ENCODE measurements at places on chromosomes 3 and 15.

DNA sequence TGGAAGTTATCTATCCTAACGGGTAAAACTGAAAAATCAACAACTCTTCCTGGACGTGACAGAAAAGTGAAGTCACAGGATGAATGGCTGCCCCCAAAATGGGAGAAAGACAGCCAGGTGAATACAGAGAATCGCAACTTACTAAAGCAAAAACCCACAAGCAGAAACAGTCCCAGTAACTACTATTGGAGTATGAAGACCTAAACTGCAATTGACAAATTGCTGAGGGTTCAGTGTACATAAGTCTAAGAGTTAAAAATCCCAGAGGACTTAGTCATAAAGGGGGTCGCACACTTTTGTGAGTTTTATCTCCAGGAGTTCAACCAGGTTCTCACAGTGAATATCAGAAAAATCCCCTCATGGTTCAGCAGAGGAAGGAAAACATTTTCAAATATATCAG is 56.8 kb upstream of the IMPG2 start:
- H3K27ac ChIP-seq = peak overlapping the region; percentile 84
- H3K27me3 ChIP-seq = no peaks in the 10 kb centered on the region
- H3K4me1 ChIP-seq = peaks cover 11% of the 10 kb centered on the region
- peaks cover 27% of the 10 kb centered on the region for H3K36me3 ChIP-seq
- no peak overlapping the region for H3K4me3 ChIP-seq
- no peak for DNase-seq

DNA sequence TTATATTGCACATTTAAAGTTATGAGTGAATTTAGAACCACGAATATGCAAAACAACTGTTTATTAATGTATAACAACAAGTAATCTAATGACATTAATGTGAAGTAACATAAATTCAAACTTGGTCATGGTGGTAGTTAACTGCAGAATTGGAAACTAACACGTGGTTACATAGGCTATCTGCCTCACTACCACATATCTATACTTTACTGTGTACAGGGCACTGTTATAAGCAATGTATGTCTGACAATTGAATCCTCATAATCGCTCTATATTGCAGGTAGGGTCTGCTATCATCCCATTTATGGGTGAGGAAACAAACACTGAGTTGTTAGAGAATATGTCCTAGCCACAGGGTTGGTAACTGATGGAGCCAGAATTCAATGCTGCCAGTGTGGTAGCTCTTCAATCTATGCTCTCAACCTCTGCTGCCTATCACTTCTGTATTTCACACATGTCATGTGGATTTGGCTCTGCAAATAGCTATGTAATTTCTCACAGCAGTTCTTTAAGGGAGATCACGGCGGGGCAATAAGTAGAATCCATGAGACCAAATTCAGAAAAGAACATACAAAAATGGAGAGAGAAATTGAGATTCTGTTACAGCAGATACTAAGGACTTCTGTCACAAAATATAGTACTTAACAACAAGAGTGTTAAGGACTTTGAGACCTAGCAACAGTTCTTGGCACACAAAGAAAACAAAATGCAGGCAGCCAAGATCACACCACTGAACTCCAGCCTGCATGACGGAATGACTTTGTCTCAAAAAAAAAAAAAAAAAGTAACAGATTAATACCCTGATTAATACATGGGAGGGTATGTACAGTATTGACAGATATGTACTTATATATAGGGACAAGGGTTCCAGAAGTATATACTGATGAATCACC is 100.0 kb upstream of the CSPG5 start:
- no peaks in the 10 kb centered on the region for H3K4me1 ChIP-seq
- H3K36me3 ChIP-seq = peaks cover 51% of the 10 kb centered on the region
- DNase-seq = no peak
- no peak overlapping the region for H3K27ac ChIP-seq
- no peak overlapping the region for H3K4me3 ChIP-seq
- H3K27me3 ChIP-seq = no peaks in the 10 kb centered on the region

GRCh38 chr3:107221856-107222255 is 155.4 kb upstream of the CCDC54 start:
- no peaks in the 10 kb centered on the region for H3K36me3 ChIP-seq
- H3K27me3 ChIP-seq = no peaks in the 10 kb centered on the region
- no peak overlapping the region for H3K4me3 ChIP-seq

DNA sequence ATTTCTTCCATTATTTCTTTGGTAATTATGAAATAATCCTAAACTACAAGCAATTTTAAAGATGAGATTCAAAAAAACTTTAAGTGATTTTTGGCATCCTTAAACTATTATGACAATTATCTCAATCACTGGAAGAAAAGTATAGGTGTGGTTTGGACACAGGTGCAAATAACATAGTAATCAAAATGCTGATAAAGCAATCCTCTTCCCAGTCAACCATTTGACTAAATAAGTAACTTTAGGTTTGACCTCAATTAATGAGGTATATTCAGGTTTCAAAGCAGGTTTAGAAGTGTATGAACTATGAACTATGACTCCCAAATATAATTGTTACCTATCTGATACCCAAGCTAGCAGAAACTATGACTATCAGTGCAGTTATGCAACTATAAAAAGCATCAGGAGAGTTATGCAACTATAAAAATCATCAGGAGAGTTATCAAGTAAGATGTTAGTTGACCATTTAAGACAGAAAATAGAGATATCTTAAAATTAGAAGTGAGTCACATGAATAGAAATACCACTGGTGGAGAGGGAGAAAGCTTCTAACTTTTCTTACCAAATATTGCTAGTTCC is 8.9 kb upstream of the CNTN3 start:
- no peaks in the 10 kb centered on the region for H3K36me3 ChIP-seq
- H3K27ac ChIP-seq = no peak overlapping the region
- DNase-seq = no peak

DNA sequence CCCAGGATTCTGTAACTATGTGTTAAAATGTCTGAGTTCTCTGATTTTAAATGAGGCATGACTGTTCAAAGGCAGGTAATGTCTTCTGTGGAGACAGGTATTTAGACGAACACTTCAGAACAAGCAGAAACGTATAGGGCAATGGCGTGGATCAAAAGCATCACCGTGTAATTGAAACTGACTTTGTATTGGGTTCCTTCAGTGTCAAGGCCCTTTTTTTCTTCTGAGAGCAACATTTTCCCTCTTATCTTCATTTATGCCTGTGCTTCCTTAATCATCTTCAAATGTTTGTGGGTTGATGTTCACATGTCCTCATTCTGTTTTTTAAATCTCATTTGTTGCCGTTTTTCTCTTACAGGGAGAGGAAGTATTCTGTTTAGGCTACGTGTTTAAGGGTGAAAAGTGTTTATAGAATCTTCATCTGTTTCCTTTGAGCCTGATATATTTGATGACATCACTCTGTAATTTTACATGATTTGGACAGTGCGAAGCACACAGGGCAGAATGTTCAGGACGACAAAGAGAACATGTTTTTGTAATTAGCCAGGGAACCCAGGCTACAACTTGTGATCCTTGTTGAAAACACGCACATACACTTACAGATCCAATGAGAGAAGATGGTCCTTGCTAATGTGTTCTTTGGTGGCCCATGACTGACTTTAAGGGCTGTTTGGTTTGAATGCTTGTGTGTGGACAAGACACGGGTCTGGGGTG is 196.0 kb downstream of the LRTM1 start:
- no peaks in the 10 kb centered on the region for H3K4me1 ChIP-seq
- H3K27me3 ChIP-seq = no peaks in the 10 kb centered on the region
- peaks cover 1% of the 10 kb centered on the region for H3K36me3 ChIP-seq
- no peak overlapping the region for H3K4me3 ChIP-seq
- DNase-seq = no peak

DNA sequence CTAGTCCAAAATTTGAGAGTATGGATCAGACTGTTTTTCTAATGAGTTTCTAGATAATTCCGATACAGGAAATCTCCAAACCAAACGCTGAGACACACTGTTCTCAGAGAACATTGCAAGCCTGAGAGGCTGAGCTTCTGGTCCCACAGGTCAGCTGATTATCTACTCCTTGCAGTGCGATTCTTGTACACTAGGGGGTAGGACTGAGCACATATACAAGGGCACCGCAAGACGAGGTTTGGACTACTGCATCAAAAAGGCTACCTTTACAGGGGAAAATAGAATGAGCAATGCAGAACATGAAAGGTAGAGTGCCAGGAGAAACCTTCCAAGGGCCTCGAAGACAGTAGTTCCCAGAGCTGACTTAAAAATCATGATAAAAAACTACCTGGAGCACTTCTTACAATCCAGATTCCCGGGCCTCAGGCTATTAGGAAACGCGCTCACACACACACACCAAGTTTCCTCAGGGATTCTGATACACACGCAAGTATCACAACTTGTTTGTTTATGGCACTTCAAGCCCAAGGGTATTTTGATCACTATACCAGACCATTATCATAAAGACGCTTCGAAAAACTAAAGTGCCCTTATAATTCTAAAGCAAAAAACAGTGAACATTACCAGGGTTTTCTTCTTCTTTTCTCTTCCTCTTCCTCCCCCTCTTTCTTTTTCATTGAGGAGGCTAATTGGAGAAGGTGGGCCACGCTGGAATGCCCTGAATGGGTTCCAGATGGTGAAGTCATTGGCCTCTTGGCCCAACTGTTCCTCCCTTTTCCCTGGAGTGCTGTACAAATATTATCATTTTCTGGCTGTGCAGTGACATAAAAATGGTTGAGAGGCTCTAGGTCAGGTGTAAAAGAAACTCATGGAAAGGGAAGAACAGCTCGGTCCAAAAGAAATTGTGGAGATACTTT is 61.8 kb downstream of the SLC12A8 start:
- H3K27me3 ChIP-seq = no peaks in the 10 kb centered on the region
- H3K4me3 ChIP-seq = no peak overlapping the region
- no peaks in the 10 kb centered on the region for H3K36me3 ChIP-seq

DNA sequence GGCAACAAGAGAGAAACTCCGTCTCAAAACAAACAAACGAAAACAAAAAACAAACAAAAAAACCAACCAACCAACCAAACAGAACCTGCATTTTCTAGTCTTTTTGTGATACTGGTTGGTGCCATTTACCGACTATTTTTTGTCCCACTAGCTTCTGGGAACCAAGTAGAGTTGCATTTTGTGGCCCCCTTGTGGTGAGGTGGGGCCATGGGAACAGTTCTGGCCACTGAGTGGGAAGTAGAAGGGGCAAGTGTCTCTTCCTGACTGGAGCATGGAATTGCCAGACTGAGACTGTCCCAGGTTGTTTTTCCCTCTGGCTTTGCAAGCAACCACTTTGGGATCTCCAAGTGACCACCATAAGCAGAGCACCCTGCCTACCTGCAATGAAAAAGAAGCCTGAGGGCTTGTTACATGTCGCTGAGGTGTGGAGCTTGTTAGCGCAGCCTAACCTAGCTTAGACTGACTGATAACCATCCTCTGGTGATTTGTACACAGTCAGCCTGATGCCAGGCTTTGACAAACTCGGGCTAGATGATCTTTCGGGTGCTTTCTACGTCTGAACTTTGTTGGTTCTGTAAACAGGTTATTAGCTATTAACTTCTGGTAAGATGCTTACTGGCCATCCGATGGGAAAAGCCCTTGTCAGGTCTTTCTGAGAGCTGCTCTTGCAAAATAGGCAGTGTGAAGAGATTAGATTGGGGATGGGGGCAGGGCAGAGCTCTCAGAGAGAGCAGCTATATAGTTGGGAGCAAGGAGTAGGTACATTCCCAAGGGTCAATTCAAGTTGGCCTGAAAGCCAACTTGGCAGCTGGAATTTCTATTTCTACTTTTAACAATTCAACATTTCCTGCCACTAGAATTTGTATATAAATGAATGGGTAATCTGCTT is 172.2 kb downstream of the SSR3 start:
- peaks cover 7% of the 10 kb centered on the region for H3K4me1 ChIP-seq
- no peaks in the 10 kb centered on the region for H3K27me3 ChIP-seq
- H3K27ac ChIP-seq = no peak overlapping the region
- no peak for DNase-seq
- H3K36me3 ChIP-seq = no peaks in the 10 kb centered on the region

DNA sequence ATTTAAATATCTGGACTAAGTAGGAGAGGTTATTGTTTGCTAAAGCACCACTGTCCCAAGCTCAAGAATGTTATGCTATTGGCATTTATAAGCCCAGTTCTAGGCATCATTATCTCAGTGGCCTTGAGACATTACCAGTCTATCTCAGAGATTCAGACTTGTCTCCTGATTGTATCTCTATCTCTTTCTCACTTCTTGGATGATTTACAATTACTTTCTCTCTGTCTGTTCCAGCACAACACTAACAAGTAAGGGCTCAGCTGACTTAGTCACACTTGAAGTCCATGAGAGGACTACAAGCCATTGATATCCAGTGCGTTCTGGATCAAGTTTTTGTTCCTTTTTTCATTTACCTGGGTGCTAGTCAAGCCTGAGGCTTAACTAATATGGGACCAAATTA is 60.2 kb downstream of the TRIM69 start:
- no peak for DNase-seq
- H3K4me1 ChIP-seq = peaks cover 8% of the 10 kb centered on the region
- no peak overlapping the region for H3K27ac ChIP-seq
- no peak overlapping the region for H3K4me3 ChIP-seq
- H3K36me3 ChIP-seq = no peaks in the 10 kb centered on the region

- no peak overlapping the region for H3K27ac ChIP-seq
- H3K36me3 ChIP-seq = no peaks in the 10 kb centered on the region
- no peaks in the 10 kb centered on the region for H3K27me3 ChIP-seq
These were observed 10.9 kb upstream of the TBL1XR1 start for GRCh38 chr3:177208223-177208622.

DNA sequence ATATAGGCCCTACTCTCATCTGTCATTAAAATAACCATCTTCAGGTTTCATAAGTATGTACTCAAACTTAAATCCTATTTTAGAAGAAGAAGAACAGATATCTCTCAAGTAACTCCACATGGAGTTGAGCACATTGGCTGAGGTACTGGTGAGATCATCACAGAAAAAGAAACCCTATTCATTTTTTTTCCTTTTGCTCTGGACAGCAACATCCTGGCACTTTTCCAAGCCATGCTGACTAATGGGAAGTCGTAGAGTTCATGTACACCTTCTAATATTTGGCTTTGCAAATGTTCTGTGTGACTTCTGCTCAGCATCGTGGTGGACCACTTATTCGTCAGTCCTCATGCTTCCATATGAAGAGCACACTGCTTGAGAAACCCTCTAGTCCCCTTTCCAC is 336.0 kb upstream of the KCNH8 start:
- no peaks in the 10 kb centered on the region for H3K27me3 ChIP-seq
- H3K4me3 ChIP-seq = no peak overlapping the region
- no peaks in the 10 kb centered on the region for H3K36me3 ChIP-seq
- H3K4me1 ChIP-seq = no peaks in the 10 kb centered on the region

DNA sequence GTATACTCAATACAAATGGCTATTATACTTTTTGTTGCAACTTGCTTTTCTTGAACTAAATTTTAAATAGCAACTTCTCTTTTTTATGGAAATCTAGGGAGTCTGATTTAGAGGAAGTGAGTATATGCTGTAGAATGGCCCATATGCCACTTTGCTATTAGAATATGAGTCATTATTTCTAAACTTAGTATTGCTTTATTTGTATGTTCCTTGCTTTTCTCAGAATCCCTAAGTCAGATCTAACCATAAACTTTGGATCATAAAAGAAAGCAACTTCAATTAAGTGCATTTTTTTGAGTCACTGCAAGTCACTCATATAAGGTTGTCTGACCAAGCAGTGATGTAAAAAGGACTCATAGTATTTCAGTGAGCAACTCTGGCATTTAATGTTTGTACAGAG is 17.5 kb upstream of the SPTSSB start:
- H3K4me1 ChIP-seq = no peaks in the 10 kb centered on the region
- DNase-seq = no peak
- H3K4me3 ChIP-seq = no peak overlapping the region
- no peaks in the 10 kb centered on the region for H3K36me3 ChIP-seq
- peaks cover 12% of the 10 kb centered on the region for H3K27me3 ChIP-seq

Data from mesothelial cell of epicardium (in vitro differentiated cells).